ENCODE measurements at places on chromosomes 13 and 19.

DNA sequence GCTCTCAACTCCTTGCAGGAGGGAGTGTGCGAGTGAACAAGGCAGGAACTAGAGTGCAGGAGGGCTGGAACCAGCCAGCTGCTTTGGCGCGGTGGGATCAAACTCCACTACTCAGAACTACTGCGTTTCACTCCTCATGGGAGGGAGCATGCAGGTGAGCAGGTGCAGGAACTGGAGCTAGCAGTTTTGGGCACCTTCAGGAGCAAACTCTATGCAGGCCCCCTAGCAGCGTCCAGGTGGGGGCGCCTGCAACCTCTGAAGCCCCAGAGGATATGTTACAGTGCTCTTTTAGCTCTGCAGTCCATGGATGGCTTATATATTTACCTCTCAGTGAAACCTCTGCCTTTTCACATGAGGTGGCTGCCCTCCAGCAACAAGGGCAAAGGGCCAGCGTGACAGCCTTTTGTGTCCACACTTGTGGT is 1303.4 kb downstream of the PCDH9 start:
- no peaks in the 10 kb centered on the region for H3K27me3 ChIP-seq
- no peaks in the 10 kb centered on the region for H3K36me3 ChIP-seq
- no peaks in the 10 kb centered on the region for H3K4me1 ChIP-seq
- no peak overlapping the region for H3K4me3 ChIP-seq
- DNase-seq, result no peak

DNA sequence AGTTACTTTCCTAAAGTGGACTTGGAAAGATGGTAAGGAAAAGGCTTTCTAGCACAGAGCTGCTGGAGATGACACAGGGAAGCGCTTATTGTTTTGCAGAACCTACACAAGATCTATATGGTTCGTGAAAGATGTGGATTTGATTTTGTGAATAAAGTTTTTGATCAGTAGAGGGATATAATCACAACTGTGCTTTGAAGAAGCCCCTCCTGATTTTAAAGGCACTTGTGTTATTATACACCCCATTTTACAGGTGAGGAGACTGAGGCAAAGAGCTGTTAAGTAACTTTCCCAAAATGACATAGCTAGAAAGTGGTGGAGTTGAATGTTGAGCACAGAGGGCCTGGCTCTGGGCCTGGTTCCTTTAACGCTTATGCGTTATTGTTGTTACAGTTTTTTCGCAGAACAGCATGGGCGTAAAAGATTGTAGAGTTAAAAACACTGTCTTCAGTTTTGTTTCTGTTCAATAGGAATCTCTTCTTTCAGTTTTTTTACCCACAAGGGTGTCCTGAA is 1.4 kb downstream of the TDRD3 start:
- H3K4me3 ChIP-seq, result peak overlapping the region; percentile 94
- H3K27me3 ChIP-seq, result no peaks in the 10 kb centered on the region
- no peaks in the 10 kb centered on the region for H3K36me3 ChIP-seq
- DNase-seq, result no peak

GRCh38 chr19:17565611-17566010 is 10.2 kb downstream of the COLGALT1 start:
- no peak overlapping the region for H3K4me3 ChIP-seq
- no peaks in the 10 kb centered on the region for H3K27me3 ChIP-seq
- H3K36me3 ChIP-seq, result peaks cover 52% of the 10 kb centered on the region
- DNase-seq, result no peak

GRCh38 chr19:13099073-13099999 is 3.3 kb downstream of the LYL1 start:
- peak overlapping the region; percentile 91 for H3K27ac ChIP-seq
- peaks cover 32% of the 10 kb centered on the region for H3K27me3 ChIP-seq
- H3K4me3 ChIP-seq, result peak overlapping the region; percentile 34
- H3K36me3 ChIP-seq, result no peaks in the 10 kb centered on the region
- peak; percentile 74 for DNase-seq
- peaks cover 94% of the 10 kb centered on the region for H3K4me1 ChIP-seq

GRCh38 chr13:24328145-24328544 is 18.8 kb downstream of the C1QTNF9 start:
- peaks cover 9% of the 10 kb centered on the region for H3K27me3 ChIP-seq
- H3K4me1 ChIP-seq, result no peaks in the 10 kb centered on the region
- no peaks in the 10 kb centered on the region for H3K36me3 ChIP-seq
- H3K4me3 ChIP-seq, result no peak overlapping the region
- H3K27ac ChIP-seq, result no peak overlapping the region

DNA sequence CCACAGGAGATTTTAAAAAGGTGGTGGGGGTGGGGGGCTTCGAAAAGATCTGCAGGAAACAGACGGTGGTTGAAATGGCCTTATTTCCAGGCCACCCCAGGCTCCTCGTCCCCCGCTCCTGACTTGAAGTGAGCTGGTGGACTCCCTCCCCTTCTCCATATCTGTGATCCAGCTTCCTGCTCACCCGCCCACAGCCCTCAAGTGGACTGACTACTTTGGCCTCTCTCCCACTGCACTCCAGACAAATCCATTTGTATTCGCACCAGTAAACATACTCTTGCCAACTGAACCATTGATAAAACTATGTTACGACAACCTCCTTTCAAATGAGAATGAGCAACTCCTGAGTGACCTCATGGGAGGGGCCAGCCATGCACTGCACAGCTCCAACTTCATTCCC is 259.5 kb downstream of the COL4A1 start:
- H3K27me3 ChIP-seq, result no peaks in the 10 kb centered on the region
- H3K36me3 ChIP-seq, result no peaks in the 10 kb centered on the region
- DNase-seq, result no peak
- no peak overlapping the region for H3K27ac ChIP-seq
- no peaks in the 10 kb centered on the region for H3K4me1 ChIP-seq

GRCh38 chr19:57559008-57559403 is 657 bp downstream of the ZNF550 start:
- peak overlapping the region; percentile 65 for H3K27ac ChIP-seq
- no peaks in the 10 kb centered on the region for H3K27me3 ChIP-seq
- H3K4me3 ChIP-seq, result peak overlapping the region; percentile 93
- H3K36me3 ChIP-seq, result peaks cover 18% of the 10 kb centered on the region
- DNase-seq, result peak; percentile 32

- H3K4me1 ChIP-seq, result peaks cover 56% of the 10 kb centered on the region
- no peak for DNase-seq
- H3K27ac ChIP-seq, result no peak overlapping the region
- H3K27me3 ChIP-seq, result no peaks in the 10 kb centered on the region
- no peak overlapping the region for H3K4me3 ChIP-seq
These were observed 2.5 kb downstream of the ITPKC start for GRCh38 chr19:40719414-40719894.

DNA sequence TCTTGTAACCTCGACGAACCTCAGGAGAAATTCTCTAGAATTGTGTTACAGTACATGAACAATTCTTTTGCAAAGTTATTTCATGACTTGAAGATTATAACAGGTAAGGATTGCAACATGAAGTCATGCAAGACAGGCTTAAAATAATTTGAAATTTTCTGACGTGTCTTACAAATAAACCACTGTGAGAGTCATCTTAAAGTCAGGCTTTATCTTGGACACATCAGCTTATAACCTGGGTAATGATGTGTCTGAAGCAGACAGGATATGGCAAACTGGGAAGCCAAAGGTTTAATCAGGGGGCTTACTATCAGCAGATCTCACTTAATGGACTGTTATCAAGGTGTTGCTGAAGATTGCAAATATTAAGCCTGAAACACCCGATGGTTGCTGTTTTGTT is 407.8 kb downstream of the KLF5 start:
- no peaks in the 10 kb centered on the region for H3K36me3 ChIP-seq
- H3K27ac ChIP-seq, result no peak overlapping the region
- no peak for DNase-seq
- H3K27me3 ChIP-seq, result no peaks in the 10 kb centered on the region

DNA sequence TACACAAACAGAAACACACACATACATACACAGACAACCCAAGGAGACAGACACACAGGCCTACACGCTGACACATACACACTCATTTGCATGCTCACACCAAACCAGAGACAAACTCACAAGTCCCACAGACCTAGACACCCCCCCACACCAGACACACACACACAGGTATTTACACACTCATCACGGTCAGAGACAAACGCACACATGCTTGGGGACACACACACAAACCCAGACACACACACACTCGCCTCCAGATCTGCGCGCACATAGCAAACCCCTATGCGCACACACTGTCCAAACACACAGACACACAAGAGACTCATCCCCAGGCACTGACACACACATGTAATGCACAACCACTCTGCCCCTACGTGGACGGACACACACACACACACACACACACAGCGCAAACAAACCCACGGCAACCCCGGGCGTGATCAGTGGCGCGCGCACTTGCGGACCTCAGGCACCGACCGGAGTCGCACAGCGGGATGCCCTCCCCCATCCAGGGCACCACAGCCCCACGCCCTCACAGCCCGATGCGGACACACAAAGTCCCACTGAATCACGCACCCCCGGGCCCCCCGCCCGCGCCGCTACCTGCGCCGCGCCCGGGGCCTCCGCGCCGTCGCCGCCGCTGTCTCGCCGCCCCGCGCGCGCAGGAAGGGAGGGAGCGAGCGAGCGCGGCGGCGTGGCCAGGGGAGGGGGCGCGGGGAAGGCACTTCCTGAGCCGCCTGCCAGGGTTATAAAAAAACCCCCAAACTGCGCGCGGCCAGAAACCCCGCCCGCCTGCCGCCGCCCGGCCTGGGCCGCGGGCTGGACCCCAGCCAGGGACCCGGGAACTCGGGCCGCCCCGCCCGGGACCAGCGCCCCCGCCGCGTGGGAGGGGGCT is at the start of gene ADAMTS10:
Gene ADAMTS10, minus strand, starts transcription at position 675 of the 895 bp plus-strand sequence. CDS start 5,005 bp downstream, outside the sequence.
- no peaks in the 10 kb centered on the region for H3K27me3 ChIP-seq
- H3K4me3 ChIP-seq, result peak within 1 kb of the TSS; percentile 92
- H3K4me1 ChIP-seq, result peaks cover 49% of the 10 kb centered on the region
- peak; percentile 64 for DNase-seq
- no peaks in the 10 kb centered on the region for H3K36me3 ChIP-seq

DNA sequence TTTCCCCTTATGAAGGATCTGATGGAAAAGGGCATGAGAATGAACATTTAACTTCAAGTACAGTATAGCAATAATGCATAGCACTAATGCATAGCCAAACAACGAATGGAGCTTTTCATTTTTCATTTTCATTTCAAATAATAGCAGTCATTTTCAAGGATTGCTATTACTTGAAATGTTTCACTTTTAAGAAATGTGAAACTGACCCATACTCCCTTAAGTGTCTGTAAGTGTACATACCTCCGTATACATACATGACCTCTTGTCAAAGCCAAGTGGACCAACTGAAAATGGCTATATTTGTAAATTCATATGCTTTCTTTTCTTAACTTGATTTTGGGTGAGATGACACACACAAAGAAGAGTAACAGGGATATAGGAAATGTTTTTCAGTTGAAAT is 3.8 kb downstream of the RAP2A start:
- H3K36me3 ChIP-seq, result no peaks in the 10 kb centered on the region
- no peak overlapping the region for H3K4me3 ChIP-seq
- no peaks in the 10 kb centered on the region for H3K27me3 ChIP-seq
- H3K4me1 ChIP-seq, result no peaks in the 10 kb centered on the region
- H3K27ac ChIP-seq, result no peak overlapping the region
- no peak for DNase-seq

DNA sequence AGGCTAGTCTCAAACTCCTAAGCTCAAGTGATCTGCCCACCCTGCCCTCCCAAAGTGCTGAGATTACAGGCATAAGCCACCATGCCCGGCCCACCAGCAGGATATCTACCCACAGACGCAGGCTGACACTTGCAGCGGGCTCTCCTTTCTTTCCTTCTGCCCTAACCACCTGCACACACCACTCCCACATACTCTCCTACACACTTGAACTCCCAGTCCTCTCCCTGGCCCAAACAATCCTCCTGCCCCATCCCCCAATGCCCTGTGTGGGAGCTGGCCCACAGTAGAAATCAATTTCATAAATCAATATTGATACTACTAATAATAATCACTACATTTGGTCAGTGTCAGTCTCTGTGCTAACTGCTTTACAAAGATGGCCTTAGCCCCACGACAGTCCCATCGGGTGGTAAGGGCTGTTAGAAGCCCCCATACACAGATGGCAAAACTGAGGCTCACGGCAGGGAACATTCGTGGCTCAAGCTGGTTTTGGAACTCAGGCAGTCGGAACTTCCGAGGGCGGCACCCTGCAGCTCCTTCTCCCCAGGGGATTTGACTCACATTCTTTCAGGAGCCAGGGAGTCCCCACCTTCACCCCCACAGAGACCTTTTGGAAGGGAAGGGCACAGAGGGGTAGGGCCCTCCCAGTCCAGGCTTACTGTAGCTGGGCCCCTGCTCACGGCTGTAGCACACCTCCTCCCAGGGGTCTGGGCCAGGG is 3.4 kb upstream of the DPF1 start:
- no peak for DNase-seq
- H3K36me3 ChIP-seq, result no peaks in the 10 kb centered on the region
- H3K4me1 ChIP-seq, result peaks cover 20% of the 10 kb centered on the region
- peaks cover 53% of the 10 kb centered on the region for H3K27me3 ChIP-seq

GRCh38 chr19:5263615-5264014 is 77.0 kb downstream of the PTPRS start:
- no peak overlapping the region for H3K27ac ChIP-seq
- no peaks in the 10 kb centered on the region for H3K27me3 ChIP-seq
- no peak overlapping the region for H3K4me3 ChIP-seq
- peaks cover 6% of the 10 kb centered on the region for H3K4me1 ChIP-seq
- H3K36me3 ChIP-seq, result no peaks in the 10 kb centered on the region

DNA sequence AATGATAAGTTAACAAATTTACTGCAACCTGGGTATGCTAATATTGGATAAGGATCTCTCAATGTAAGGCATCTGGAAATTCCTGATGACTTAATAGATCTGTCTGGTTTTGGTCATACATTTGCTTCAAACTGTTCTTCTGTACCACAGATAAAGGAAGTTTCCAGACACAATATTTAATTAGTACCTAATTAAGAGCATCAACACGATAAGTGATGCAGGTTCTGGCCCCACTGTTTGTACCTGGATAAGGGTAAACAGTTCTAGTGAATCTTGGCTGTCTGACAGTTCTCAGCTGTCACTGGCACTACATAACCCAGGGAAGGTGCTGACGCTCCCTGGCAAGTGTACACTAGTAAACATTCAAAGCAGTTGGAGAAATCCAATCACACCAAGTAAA is 165.6 kb downstream of the MZT1 start:
- no peaks in the 10 kb centered on the region for H3K36me3 ChIP-seq
- no peak overlapping the region for H3K4me3 ChIP-seq
- H3K4me1 ChIP-seq, result no peaks in the 10 kb centered on the region
- no peak overlapping the region for H3K27ac ChIP-seq

Data from natural killer cell (primary cell).